ENCODE measurements at places on chromosomes 5 and 9. TPM values are rescaled to one million over a fixed set of nuclear protein-coding genes. Genes with fewer than 3 reads are reported as not detected.

- peak; percentile 83 for DNase-seq
These were observed at the start of gene RNF180 for GRCh38 chr5:64165500-64166200. Gene RNF180 (plus strand): TSS chr5:64165843. CDS start chr5:64200808, 34,965 bp downstream.

- no peak for DNase-seq
These were observed 167.3 kb downstream of the PJA2 start for GRCh38 chr5:109242518-109242917.

DNA sequence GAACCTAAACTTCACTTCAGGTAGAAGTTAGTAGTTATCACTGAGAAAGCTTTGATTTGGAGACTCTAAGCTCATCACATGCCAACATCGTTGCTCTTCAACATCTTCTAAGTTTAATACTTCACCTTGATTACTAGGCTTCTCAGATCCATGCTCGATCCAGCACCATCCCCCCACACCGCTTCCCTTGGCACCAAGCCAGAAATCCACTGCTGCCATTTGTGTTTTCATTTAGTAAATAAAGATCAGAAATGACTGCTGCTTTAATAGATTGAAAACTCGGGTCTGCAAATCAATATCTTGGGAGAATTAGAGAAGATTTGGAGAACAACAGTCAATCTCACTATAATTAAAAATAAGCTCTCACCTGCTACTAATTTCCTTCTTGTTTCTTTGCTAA lies 214.7 kb upstream of the NR4A3 start:
- peak; percentile 21 for DNase-seq

GRCh38 chr9:110197330-110198187 lies 10.4 kb downstream of the C9orf152 start:
- DNase-seq, result no peak

GRCh38 chr5:150777685-150778084 lies 872 bp upstream of the SMIM3 start:
- DNase-seq, result no peak

DNA sequence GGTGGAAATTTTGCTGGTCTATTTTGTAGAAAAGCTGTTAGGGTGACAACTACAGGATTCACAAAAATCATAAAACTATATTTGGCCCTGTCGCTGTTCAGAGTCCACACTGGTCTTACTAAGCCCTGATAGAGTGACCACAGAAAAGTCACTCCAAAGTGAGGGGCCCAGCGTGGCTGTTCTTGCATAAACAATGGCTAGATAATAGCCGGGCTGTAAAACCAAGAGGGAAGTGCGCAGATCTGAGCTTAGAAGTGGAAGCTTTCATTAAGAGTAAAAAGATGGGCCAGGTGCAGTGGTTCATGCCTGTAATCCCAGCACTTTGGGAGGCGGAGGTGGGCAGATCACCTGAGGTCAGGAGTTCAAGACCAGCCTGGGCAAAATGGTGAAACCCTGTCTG lies 15.5 kb upstream of the CTSL start:
- no peak for DNase-seq

GRCh38 chr9:92384375-92384774 lies 20.0 kb downstream of the OGN start:
- DNase-seq, result no peak

DNA sequence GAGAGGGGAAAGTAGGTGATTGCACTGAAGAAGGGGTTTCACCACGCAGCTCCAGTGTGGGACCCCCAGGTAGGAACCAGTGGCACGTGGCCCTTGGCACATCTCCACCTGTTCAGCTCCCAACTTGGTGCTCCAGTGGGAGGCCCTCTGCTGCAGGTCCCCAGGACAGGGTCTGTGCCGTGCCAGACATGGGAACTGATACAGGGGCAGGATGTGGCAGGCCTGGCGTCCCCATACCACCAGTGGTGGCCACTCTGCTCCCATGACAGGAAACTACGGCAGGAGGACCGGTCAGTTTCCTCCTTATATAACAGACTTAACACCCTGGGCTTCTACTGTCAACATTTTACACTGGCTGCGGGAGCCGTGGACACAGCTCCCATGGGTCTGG lies 67.3 kb downstream of the PSMB7 start:
- DNase-seq, result no peak

DNA sequence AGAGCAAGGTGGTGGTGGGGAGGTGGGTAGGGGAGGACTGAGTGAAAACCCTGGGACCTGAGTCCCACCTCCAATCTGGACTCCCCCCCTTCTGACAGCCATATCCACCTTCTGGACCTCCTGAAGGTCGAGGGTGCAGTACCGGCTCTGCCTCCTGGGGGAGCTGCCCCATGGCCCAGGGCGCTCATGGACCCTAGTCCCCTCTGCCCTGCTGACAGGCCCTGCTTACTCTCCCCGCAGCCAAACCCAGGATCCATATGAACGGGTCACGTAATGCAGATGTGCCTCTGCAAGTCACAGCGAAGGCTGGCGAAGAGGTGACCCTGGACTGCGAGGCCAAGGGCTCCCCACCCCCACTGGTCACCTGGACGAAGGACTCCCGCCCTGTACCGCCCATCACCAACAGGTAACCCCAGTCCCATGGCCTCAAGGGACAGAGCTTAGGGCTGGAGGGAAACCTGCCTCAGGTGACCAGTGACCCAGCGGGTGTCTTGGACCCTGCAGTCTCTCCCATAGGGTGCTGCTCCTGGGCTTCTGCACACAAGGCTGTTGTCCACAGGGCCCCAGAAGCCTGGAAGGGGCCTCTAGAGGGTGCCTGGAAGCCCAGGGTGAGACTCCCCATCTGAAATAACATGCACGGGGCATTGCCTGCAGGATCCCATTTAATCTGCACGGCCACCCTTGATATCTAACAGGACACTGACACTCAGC lies 61.7 kb downstream of the HMCN2 start:
- no peak for DNase-seq

GRCh38 chr9:85042981-85043647 lies 373.6 kb downstream of the NTRK2 start:
- no peak for DNase-seq

DNA sequence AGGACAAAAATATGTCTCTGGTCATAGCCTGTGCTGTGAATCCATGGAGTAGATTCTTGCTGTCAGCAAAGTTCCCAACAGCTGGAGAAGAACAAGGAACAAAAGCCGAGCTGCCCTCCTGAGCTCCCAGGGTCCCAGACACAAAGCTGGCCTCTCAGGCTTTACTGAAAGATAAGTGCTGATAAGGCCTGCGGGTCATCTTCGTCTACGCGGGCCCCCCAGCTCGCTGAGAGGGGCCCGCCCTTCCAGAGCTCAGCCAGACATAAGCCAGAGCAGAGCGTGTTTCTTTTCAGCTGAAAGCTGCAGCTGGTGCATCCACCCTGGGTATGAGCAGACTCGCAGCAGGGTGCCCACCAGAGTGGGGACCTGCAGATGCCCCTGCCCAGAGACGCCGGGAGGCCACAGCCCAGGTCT lies 84.7 kb downstream of the HSD17B3 start:
- no peak for DNase-seq

- DNase-seq, result no peak
These were observed 218.8 kb upstream of the MSX2 start for GRCh38 chr5:174505621-174506020.

Gene PSD2
- 0.73 TPM for total RNA-seq

Gene NOXA1
- 3.5 TPM for total RNA-seq

Gene CCDC192
- not detected for total RNA-seq

Gene CCNB1
- total RNA-seq, result 31.3 TPM

Gene IFNA21
- not detected for total RNA-seq

Gene MYORG
- total RNA-seq, result 19.3 TPM

Gene TMC1
- total RNA-seq, result 0.73 TPM

Gene SPATA31D4
- total RNA-seq, result not detected

Gene DAB2
- 43.0 TPM for total RNA-seq
